8988T (cell line): ENCODE measurements at places on chromosomes 7 and 10.

GRCh38 chr10:133357285-133358161 is at the start of gene FUOM:
Gene FUOM (minus strand): TSS chr10:133358019. CDS start chr10:133358007, 12 bp downstream.
- peak; percentile 87 for DNase-seq

DNA sequence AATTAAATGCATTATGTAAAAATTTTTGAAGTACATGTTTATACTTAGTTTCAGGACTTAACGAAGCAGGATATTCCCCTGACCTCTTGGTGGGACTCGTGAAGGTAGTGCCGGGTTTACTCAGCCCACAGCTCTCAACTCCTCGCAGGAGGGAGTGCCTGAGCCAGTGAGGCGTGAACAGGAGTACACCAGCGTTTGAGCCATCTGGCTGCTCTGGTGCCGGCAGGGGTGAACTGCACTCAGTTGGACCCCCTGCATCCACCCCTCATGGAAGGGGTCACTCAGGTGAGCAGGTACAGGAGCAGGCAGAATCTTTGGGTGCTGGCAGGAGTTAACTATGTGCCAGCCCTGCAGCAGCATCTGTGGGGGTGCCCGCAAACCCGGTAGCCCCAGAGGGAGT is 625.1 kb upstream of the PCDH15 start:
- no peak for DNase-seq

GRCh38 chr10:96556003-96556402 is 30.8 kb downstream of the TM9SF3 start:
- DNase-seq = no peak

GRCh38 chr10:129501652-129502436 is 34.8 kb downstream of the MGMT start:
- DNase-seq = no peak

DNA sequence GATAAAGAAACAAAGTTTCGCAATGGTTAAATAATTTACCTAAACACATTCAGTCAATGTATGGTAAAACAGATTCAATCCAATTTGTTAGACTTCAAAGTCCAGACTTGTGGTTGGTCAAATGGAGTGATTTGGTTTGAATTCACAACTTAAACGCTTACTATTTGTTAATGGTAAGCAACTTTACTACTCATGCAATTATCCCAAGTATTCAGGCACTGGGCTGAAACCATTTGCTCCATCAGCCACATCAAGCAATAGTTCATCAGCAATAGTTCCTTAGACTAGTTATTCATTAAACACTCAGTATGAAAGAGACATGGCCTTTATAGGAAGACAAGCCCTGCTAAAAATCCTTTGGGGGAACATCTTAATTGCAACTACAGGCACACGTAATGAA is 253.0 kb downstream of the AGMO start:
- DNase-seq = no peak

DNA sequence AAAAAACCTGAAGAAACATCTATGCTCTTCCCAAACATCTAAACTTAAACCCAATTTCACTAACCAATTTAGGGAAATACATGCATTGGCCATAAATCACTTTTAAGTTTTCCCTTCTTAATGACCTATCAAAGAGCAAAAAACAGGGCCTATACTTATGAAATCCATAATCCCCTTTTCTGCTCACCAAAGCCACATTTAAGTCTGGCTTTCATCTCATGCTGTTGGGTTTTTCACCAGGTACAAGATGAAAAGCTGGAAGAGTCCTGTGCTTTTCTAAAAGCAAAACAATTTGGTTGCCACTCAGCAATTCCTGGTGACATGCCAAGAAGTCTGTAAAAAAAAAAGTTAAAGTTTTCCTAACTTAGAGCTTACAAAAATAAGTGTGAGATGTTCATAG is 92.6 kb downstream of the HPSE2 start:
- DNase-seq = no peak

- peak; percentile 72 for DNase-seq
Observed at GRCh38 chr7:140646931-140647647, 6.5 kb upstream of the DENND2A start.

DNA sequence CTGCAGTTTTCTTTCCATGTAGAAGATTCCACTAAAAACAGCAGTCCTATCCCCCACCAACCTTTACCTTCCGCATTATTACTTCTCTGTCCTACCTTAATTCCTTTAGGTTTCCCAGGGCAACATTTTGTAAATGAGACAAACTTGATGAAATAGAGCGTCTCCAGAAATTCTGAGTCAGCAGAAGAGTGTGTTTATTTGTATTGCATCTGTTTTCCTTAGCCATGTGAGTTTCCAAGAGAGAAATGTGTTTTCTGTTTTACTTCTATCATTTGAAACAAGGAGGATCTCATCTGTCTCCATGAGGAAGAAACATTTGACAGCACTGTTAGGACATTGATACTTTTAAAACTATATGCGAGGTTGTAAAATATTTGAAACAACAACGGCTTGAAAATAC is 244.2 kb upstream of the PLXDC2 start:
- no peak for DNase-seq

DNA sequence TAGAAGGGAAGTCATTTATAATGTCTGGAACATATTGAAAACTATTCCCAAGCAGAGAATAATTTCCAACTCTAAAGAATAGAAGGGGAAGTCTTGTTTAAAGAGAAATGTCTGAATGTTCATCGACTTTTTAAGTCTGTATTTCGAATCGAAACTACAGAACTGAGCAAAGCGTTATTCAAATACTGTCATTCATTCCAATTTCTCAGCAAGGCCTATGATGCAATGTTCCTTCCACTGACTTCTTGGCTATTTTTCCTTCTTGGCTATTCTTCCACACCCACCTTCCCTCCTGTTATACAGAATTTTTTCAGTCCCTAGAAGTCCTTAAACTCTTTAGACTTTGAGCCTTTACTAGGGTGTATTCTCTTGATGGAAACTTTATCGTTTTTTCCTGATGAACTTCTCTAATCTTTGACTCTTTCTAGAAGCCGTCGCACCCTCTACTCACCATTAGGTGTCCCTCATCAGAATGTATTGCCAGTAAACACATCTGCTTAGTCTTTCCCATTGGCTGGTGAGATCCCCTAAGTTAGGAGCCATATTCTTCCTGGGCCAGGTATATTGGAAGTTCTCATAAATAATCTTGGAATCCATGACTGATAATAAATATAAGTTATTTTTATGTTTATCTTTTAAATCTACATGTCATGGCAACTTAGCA is 235.7 kb upstream of the CCDC6 start:
- no peak for DNase-seq

DNA sequence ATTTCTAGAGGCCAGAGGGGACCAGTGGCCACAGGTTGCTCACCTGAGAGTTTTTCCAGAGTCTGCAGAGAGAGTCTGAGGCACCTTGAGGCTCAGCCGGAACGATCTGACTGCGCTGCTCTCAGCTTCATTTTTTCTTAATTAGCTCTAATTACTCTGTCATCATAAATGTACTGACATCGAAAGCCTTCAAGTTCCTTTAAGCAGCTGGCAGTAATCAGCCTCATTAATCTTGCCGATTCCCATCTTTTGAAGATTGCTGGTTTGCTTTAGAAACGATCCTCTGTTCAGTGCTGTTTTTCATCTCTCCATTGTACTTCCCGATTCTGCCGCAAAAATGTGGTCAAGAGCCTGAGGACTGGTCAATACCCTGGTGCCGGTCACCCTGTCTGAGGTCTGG is 454.7 kb downstream of the TYW1 start:
- no peak for DNase-seq

- DNase-seq = no peak
Observed at GRCh38 chr7:151631570-151631952, 111.9 kb upstream of the RHEB start.

- no peak for DNase-seq
Observed at GRCh38 chr10:458421-458851, 231.0 kb downstream of the DIP2C start.

GRCh38 chr10:113087165-113088029 is 137.3 kb downstream of the TCF7L2 start:
- DNase-seq = peak; percentile 46

DNA sequence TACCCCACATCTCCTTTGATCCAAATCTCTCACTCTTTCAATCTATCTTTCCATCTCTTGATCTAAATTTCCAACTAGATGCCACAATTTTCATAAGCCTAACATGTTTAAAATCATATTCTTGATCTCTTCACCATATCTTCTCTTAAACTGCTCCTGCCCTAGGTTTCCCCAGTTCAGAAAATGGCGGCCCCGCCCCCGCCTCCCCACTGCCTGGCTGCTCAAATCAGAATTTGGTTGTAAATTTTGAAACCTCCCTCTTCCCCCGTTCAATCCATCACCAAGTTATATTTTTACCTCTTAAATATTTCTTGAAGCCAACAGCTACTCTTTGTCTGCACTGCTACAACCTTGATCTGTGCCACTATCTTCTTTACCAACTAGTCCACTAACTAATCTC is 27.3 kb upstream of the PRTFDC1 start:
- DNase-seq = no peak

DNA sequence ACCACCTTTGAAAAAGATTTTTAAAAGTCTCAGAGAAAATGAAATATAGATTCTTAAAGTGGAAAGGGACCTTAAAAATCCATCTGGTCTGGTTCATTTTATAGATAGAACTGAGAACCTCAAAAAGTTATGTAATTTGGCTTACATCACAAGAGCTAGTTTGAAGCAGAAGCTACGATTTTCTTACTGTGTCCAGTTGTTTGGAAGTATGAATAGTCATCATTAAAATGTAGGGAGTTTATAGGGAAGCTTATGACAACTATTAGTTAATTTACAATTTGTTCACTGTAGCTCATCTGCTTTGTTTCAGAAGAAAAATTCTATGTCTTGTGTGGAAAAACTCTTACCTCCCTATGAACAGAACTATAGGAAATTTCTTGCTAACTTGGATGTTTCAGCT is 26.9 kb downstream of the ZEB1 start:
- DNase-seq = no peak
